SHP77 (cell line): ENCODE measurements at places on chromosomes 16 and 17.

- DNase-seq, result no peak
Measured at GRCh38 chr16:46747777-46748651, at the start of gene MYLK3. TSS of gene MYLK3 (minus strand) at chr16:46748344. CDS start at chr16:46748193, 151 bp downstream.

DNA sequence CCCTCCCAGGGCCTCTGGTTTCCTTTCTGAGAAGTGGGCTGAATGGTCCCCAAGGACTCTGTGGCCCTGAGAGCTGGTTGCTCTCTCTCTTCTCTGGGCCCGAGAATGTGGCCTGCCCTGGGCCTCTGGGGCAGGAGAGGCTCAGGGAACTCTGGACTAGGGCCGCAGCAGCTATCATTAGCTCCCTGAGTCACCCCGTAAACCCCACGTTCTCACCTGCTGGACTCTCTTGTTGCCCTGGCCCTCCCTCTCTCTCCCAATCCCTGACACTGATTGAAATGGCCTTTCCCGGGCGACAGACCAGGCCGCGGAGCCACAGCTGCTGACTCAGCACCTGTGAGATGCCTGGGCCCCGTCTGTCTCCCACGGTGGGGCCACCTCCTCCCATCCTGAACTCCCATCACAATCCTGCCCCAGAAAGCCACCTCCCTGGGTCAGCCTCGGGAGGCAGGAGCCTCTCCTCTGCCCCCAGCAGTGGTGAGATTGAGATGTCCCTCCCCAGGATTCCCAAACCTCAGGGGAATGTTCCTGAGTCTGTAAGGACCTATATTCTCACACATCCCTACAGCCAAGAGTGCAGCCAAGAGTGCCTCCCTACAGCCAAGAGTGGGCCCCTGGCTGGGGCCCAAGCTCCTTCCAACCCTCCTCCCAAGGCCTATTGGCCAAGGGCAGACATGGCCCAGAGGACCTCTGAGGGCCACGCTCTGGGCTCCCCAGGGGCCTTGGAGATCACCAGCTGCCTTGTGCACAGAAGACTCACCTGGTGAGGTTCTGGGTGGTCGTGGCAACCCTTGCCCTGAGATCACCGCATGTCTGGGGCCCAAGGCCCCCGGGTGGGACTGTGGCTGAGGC, 470 bp downstream of the TRPV3 start:
- no peak for DNase-seq

GRCh38 chr16:28062847-28063521, 530 bp downstream of the GSG1L start:
- no peak for DNase-seq

DNA sequence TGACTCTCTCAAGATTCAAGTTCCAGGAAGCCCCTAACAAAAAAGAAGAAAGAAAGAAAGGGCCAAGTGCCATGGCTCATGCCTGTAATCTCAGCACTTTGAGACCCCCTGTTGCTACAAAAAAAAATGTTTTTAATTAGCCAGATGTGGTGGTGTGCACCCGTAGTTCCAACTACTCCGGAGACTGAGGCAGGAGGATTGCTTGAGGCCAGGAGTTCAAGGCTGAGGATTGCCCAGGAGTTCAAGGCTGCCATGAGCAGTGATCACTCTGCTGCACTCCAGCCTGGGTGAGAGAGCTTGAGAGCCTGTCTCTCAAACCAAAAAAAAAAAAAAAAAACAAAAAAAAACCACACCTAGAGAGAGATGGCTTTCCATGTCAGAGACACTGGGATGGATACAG, 18.8 kb downstream of the TLE7 start:
- no peak for DNase-seq

GRCh38 chr16:23434380-23434779, 18.6 kb downstream of the COG7 start:
- DNase-seq, result peak; percentile 10

DNA sequence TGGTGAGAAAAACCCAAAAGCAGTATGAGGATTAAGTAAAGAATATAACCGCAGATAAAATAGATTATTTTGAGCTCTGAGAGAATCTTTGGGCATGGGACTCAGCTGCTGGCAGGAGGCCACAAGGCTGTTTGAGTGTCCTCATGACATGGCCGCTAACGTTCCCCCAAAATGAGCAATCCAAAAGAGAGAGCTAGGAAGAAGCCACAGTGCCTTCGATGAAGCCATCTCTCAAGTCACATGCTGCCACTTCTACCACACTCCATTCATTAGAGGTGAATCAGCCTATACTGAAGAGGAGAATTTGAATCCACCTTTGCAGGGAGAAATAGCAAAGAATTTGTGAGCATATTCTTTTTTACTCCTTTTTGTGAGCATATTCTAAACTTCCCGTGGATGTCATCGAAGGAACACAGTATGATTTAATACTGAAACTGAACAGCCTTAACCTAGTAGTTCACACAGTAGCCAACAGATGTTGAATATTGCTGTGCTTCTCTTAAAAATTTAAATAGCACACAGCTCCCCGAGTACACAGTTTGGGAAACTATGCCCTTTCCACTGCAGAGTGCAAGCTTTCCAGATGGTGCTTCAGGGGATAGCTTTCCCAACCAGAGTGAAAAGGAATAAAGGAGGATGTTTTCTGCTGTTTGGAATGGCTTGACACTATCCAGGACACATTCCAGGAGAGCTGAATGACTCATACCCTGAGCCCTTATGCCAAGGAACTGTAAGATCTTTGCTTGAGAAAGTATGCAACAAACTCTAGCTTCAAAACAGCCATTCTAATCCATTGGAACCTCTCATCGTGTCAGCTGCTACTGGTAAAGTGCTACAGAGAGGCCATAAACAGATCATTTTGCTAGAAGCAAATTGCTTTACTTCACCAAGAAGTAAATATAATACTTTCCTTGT, 33.9 kb downstream of the ANKFY1 start:
- no peak for DNase-seq

DNA sequence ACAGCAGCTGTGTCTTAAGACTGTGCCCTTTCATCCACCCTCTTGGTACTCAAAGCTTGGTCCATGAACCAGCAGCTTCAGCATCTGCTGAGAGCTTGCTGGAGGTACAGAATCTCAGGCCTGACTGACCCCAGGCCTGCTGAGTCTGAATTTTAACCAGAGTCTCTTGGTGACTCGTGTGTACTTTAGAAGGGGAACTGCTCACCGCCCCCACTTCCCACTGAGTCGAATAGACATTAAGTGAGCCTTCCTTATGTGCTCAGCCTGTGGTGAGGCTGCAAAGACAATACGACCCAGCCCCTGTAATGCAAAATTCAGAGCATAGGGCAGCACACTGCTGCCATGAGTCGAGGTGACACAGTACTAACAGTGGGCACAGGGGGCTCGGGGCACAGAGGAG, 662.8 kb downstream of the WWOX start:
- DNase-seq, result no peak

GRCh38 chr17:9860851-9861250, 35.1 kb downstream of the GLP2R start:
- DNase-seq, result no peak

GRCh38 chr17:55962951-55963401, 190.3 kb upstream of the ANKFN1 start:
- DNase-seq, result no peak

- DNase-seq, result no peak
Measured at GRCh38 chr16:27381236-27381635, 20.7 kb upstream of the IL21R start.

DNA sequence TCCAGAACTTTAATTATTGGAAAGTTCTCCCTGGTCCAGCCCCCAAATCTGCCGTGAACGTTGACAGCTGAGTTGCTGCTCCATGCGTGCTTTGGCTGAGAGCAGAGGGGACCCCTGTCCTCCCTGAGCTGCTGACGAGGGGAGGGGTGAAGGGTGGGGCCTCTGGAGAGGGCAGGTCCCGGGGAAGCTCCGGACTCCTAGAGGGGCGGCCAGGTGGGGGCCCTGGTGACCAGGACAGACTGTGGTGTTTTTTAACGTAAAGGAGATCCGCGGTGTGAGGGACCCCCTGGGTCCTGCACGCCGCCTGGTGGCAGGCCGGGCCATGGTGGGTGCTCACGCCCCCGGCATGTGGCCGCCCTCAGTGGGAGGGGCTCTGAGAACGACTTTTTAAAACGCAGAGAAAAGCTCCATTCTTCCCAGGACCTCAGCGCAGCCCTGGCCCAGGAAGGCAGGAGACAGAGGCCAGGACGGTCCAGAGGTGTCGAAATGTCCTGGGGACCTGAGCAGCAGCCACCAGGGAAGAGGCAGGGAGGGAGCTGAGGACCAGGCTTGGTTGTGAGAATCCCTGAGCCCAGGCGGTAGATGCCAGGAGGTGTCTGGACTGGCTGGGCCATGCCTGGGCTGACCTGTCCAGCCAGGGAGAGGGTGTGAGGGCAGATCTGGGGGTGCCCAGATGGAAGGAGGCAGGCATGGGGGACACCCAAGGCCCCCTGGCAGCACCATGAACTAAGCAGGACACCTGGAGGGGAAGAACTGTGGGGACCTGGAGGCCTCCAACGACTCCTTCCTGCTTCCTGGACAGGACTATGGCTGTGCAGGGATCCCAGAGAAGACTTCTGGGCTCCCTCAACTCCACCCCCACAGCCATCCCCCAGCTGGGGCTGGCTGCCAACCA, at the start of gene MC1R:
MC1R (plus strand) TSS at position 410 of the 895 bp plus-strand sequence; CDS start at position 807, 397 bp downstream.
- no peak for DNase-seq

DNA sequence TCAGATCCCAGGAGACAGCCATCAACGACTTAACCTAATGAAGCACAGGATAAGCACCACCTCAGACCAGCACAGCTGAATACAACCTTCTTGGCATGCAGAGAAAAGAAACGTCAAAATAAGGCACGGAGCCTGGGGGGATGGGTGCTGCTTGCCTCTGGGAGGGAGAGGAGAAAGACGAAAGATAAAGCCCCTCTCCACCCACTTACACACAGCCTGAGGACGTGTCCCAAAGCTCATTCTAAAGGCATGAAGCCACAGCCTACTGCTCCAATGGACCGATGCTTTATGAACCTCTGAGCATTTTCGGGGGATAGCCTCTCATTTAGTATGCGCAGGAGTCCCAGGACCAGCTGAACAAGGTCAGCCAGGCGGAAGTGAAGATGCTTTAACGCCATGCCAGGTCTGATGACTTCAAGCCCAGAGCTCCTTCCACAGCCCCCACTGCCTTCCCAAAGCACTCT, 31.1 kb downstream of the ST3GAL2 start:
- no peak for DNase-seq

- DNase-seq, result peak; percentile 87
Measured at GRCh38 chr17:8223356-8224126, 13.2 kb upstream of the AURKB start.

DNA sequence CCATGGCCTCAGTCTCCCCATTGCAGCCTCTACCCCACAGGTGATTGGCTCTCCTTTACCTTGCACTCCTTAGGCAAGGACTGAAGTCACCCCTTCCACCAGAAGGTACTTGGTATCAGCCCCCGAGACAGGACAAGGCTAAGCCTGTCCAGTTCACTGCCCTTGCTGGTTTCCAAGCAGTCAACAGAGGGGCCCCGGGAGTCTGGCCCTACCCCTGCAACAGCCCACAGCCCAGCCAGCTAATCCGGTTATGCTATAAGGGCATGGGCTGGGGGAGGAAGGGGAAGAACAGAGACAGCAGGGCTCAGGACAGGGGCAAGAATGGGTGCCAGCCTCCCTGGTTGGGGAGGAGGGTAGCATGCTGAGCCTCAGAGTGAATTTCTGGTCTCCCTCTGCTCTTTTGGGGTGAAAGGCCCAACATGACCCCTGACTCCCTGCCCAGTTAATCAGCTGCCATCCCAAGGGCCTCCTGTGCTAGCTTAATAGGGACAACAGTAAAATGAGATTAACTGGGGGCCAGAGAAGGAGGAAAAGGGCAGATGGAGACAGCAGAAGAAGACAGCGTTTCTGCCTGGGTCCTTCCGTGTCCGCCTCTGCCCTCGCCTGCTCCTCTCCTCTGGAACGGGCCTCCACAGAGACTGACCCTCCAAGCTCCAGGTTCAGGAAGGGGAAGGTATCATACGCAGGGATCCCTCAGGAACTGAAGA, 10.7 kb downstream of the DLG4 start:
- DNase-seq, result no peak

DNA sequence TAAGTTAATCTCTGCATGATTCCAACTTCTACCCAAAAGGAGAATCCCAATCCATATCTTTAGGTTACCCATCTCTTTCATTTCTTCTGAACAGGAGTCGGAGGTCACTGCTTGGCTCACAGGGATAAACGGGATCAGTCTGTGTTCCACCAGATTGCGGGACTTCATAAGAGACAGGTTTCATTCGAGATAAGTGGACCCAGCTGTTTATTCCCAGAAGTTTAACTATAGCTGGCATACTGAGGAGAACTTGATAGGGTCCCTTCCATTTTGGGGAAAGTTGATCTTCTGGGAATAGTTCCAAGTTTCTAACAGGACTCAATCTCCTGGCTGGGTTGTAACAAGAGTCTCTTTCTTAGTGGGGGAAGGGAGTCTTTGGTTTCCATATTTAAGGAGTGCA, 45.4 kb upstream of the ARL4D start:
- no peak for DNase-seq

DNA sequence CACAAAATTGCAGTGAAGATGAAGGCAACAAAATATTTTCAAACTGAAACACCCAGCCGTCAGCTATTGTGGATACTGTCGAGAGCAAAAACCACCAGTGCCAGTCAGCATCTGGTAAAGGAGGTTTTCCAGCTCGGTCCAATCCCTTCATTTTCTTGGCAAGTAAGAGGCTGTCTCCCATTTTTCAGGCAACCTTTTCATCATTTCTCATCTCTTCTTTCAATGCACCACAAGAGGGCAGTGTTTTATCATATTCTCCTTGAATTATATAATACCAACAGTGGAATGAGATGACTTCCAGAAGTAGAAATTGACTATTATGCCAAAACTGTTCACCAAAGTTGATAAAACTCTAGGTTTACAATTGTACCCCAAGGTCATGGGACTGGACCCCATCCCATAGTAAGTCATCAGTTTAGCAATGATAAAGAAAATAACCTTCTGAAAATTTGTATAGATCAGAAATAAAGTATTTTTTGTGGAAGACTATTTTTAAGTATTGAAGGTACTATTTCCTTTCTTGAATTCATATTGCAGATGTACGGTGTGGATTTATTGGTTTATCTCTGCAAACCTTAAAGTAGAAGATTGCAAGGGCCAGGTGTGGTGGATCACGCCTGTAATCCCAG, 16.8 kb downstream of the NQO1 start:
- peak; percentile 69 for DNase-seq

- DNase-seq, result no peak
Measured at GRCh38 chr16:15542261-15542660, 100.7 kb downstream of the MARF1 start.

GRCh38 chr16:27083861-27084261, 17.1 kb downstream of the C16orf82 start:
- no peak for DNase-seq

DNA sequence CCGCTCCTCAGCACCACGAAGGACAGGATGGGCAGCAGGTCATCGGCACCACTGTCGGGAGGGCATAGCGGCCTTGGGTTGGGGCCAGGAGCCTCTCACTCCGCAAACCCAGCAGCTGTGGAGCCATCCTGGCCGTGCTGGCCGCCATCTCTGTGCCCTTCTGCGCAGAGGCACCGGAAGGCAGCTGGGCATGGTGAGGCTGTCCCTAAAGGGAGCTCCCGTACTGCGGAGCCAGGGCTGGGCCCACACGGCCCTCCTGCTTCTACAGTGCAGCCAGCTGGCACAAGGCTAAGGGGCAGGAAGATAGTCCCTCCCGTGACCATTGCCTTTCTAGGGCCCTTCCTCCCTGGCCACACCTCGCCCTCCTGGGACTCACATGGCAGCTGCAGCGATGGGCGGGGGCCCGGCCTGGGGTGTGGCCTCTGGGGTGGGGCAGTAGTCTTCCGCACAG, 7.0 kb upstream of the SPATA2L start:
- no peak for DNase-seq
